ENCODE measurements at places on chromosomes 4 and X.

GRCh38 chr4:44320833-44321232, 127.8 kb downstream of the KCTD8 start:
- no peak for DNase-seq

- DNase-seq: no peak
Observed at GRCh38 chrX:14673236-14673635, 143.9 kb downstream of the GLRA2 start.

- DNase-seq: no peak
Observed at GRCh38 chr4:8738471-8738931, 133.1 kb downstream of the HMX1 start.

DNA sequence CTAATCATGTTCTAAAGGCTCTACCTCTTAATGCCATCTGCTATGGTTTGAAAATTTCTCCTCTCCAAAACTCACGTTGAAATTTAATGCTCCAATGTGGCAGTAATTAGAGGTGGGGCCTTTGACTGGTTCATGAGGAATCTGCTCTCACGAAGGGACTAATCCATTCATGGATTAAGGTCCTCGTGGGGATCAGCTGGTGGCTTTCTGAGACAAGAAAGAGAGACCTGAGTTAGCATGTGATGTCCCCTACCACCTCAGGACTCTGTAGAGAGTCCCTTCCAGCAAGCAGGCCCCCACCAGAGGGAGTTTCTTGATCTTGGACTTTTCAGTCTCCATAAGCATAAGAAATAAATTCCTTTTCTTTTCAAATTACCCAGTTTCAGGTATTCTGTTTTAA, 65.3 kb downstream of the WDFY3 start:
- no peak for DNase-seq

DNA sequence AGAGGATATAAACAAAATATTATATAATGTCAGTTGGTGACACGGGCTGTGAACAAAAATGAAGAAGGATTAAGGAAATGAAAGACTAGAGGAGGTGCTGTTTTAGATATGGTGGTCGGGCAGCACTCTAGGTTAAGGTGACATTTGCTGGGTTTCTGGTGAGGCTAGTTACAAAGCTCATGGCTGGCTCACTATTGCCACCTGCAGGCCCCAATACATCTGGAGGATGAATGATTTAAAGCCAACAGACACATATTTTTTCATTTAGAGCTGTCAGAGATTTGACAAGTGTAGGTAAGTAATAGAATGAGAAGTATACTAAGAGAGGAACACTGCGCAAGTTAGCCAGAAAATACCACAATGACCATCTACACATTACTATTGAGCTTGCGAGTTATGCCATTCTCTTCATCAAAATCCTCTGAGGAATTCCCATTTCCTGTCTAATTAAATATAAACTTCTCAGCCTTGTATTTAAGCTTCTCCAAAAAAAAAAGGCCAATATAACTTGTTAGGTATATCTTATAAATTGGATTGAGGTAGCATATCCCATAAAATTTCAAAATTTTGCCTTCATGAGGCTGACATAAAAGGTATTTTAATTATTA, 6.4 kb upstream of the FGG start:
- peak; percentile 35 for DNase-seq

DNA sequence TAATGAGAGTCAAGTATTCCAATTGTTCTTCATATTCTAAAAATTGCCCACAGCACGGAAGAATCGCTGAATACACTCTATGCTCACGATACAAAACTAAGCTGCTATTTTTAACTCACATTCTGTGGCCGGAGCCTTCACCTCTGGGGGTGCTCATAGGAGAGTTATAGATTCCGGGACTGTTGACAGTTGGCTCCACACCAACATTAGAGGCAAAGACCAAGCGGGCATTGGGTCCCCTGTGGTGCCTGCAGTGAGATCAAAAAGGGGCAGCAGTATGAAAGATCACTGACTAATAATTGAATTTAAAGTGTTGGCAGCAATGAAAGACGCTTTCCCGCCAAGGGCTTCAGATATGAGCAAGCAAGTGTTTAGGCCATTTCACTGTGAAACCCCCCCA, 146.0 kb downstream of the TMEM144 start:
- no peak for DNase-seq

- DNase-seq: peak; percentile 13
Observed at GRCh38 chrX:14948691-14949090, 75.5 kb downstream of the MOSPD2 start.

- DNase-seq: no peak
Observed at GRCh38 chr4:117996891-117997290, 37.4 kb upstream of the NDST3 start.

GRCh38 chrX:20144491-20144890, 2.9 kb upstream of the EIF1AX start:
- peak; percentile 65 for DNase-seq

GRCh38 chr4:181597766-181598165, 645.4 kb upstream of the TENM3 start:
- DNase-seq: peak; percentile 57

DNA sequence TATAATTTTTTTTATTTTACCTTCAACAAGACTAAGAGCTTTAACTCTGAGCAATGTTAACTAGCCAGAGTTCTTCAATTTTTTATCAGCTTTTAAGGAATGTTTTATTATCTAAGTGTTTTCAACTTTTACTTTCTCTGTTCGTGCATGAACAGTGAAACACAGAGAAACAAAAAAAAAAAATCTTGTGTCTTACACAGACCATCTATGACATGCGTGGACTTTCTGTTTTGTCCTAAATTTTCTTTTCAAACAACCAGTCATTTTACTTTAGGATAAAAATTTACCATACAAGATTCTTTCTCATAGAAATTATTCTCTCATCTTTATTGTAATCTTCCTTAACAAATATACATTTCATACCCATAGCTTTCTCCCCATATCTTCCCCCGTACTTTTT, 731.9 kb upstream of the PCDH10 start:
- DNase-seq: no peak

Measured in EL (cell line).